ENCODE measurements at places on chromosomes 7 and 10. TPM values are rescaled to one million over a fixed set of nuclear protein-coding genes. Genes with fewer than 3 reads are reported as not detected.

- DNase-seq = no peak
These were observed 18.5 kb upstream of the TSPAN13 start for GRCh38 chr7:16735020-16735419.

- DNase-seq = no peak
These were observed 2.8 kb downstream of the RBP3 start for GRCh38 chr10:47350671-47351640.

DNA sequence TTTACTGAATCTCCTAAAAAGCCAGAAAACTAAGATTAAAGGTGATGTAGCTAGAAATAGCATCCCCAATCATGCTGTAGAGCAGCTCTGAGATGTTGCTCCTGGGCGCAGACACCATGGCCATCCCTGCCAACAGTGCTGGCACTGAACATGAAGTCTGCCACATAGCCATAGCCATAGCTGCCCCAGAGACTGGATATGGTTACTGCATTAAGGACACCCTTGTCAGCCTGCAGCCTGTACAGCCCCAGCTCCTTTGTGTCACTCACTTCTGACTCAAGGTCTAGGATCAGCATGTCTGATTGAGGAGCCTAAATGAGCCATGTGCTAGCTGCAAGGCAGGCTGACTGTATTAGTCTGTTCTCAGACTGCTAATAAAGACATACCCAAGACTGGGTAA is 284.6 kb downstream of the RPS24 start:
- no peak for DNase-seq

GRCh38 chr7:116557066-116557585 is 32.3 kb downstream of the CAV1 start:
- no peak for DNase-seq

DNA sequence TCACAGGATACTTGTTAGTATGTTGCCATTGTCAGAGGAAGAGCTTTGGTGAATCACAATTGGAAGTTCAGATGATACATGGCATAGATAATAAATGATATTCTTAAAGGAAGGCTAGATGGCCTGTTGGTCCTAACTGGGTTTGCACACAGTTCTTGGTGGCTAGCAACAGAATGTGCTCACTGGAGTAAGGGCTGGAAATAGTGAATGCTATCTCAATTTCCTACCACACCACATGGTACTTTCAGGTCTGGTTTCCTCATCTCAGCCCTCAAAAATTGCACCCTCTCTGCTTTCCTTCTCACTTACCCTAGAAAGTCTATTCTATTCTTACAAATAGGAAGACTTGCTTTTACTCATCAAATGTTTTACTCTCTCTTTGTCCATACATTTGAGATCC is 622.5 kb downstream of the ANKRD7 start:
- no peak for DNase-seq

DNA sequence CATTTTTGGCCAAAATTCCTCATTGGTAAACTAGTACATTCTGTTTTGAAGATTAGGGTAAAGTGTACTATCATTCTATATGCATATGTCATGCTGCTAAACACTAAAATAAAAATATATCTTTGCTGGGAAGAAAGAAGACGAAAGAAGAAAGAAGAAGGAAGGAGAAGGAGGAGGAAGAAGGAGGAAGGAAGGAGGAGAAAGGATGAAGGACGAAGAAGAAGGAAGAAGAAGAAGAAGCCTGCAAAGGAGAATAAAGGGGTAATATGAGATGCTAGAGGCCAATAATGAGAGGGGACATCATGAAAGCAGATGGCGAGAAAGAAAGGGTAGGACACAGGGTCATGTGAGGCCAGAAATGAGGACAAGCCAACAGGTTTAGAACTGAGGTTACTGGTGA is 8.0 kb downstream of the SLC25A13 start:
- DNase-seq = no peak

DNA sequence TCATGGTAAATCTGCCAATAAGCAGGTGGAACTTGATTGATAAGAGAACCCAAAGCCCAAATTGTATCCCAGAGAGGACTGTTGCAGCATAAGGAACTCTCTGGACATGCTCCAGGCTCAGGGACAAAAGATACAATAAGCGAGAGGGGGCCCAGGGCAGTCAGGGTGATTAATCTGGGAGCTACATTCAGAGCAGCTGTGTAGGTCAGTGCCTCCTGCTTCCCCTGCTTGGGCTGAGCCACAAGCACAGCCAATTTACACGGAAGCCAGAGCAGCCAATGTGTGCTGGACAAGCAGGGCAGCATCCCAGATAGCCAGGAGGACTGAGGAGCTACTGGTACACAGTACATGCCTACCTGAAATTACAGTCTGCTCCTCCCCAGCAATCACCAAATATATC is 24.2 kb downstream of the MYPN start:
- no peak for DNase-seq

DNA sequence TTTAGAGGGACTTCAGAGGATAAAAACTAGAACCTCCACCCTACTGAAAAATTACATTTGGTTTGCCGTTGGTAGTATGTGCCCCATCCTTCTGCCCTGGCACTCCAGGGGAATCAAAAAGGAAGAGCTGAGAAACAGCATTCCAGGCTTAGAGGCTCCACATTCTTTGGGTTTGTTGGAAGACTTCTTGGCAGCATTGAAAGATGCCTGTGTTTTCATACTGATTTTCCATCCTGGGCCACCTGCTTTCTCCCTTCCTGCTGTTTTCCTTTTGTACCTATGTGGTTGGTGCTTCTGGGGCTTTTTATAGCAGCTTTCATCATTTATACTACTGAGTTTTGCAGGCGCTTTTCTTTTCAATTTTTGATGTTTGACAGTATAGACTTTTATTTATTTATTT is 61.7 kb downstream of the AUTS2 start:
- DNase-seq = no peak

DNA sequence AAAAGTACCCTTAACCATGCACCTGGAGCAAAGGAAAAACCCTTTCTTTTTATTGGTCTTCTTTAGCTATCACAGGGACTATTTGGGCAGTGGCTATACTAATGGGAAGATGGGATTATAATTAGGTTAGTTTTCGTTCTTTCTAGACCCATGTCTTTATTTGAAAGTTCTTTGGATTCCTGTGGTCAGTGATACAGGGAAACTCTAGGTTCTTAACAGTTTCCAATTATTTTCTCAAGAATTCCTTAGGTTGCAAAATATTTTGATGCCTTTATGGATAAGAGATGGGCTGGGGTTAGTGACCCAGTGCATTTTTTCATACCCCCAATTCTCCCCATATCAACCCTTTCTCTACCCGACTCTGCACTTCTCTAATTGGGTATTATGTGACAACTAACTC is 49.0 kb downstream of the ADD3 start:
- no peak for DNase-seq

DNA sequence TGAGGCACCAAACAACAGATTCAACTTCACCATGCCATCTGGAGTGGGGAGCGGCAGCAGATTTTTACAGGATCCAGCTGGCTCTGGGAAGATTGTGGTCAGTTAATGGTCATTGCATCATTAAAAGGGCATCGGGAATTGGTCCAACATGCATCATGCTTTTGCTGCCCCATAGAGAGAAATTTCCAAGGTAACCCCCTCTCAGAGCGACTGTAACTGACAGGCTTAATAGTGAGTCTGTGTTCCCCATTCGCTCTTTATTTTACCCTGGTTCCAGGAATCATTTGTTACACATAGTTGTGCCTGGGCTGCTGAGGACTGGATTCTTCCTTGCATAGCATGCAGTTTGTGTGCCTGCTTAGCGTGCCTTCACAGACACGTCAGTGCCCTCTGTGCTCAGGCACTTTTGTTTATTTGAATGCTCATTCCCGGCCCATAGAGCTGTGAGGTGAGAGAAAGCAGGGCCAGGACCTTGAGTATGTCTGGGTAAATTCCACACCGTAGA is 49.9 kb downstream of the CDHR3 start:
- DNase-seq = no peak

- DNase-seq = no peak
These were observed 26.2 kb upstream of the TRIM24 start for GRCh38 chr7:138433583-138434443.

DNA sequence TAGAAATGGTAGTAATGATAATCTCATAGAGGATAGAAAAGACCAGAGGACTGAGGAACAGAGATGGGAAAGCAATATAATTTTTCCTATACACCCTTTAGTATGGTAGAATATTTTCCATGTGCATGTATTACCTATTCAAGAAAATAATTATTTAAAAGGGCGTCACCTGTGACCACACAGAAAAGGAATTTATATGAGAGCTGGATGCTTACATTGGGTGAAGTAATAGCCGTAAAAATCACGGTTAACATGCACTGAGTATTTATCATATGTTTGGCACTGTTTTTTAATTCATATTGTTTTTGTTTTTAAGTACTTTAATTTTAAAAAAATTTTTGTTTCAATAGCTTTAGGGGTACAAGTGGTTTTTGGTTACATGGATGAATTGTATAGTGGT is 195.1 kb downstream of the IPMK start:
- DNase-seq = no peak

DNA sequence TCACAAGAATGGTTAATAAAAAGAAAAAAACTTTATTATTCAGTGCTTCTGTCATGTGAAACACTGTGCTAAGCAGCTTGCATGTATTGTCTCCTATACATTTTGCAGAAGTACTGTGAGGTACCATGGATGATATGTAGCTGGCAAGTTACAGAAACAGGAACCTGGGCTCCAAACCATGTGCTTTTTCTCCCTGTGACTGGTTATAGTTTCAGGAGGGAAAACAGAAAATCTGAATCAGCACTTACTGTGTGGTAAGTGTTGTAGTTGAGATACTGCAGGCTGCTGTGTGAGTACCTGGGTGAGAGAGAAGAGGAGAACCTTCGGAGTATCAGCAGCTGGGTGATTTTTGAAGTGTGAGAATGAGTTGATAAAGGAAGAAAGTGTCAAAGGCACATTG is 285.0 kb downstream of the SUGCT start:
- DNase-seq = no peak

PRSS37 gene
- total RNA-seq = not detected

MRPS16 gene
- total RNA-seq = 43.3 TPM

FAM180A gene
- total RNA-seq = 10.3 TPM

ANK3 gene
- total RNA-seq = 102 TPM

TACC2 gene
- 207 TPM for total RNA-seq

TRPV6 gene
- total RNA-seq = 10.3 TPM

HOXA3 gene
- 20.2 TPM for total RNA-seq

CACNA2D1 gene
- total RNA-seq = 4.5 TPM

CNTNAP2 gene
- total RNA-seq = 0.71 TPM

GJC3 gene
- 1.3 TPM for total RNA-seq

ITGA8 gene
- total RNA-seq = 1.6 TPM
